ENCODE measurements at places on chromosomes 2 and 18.

GRCh38 chr18:74226156-74226555, 65.6 kb downstream of the CYB5A start:
- DNase-seq: no peak

- no peak for DNase-seq
Measured at GRCh38 chr2:120016800-120017199, 3.9 kb downstream of the EPB41L5 start.

DNA sequence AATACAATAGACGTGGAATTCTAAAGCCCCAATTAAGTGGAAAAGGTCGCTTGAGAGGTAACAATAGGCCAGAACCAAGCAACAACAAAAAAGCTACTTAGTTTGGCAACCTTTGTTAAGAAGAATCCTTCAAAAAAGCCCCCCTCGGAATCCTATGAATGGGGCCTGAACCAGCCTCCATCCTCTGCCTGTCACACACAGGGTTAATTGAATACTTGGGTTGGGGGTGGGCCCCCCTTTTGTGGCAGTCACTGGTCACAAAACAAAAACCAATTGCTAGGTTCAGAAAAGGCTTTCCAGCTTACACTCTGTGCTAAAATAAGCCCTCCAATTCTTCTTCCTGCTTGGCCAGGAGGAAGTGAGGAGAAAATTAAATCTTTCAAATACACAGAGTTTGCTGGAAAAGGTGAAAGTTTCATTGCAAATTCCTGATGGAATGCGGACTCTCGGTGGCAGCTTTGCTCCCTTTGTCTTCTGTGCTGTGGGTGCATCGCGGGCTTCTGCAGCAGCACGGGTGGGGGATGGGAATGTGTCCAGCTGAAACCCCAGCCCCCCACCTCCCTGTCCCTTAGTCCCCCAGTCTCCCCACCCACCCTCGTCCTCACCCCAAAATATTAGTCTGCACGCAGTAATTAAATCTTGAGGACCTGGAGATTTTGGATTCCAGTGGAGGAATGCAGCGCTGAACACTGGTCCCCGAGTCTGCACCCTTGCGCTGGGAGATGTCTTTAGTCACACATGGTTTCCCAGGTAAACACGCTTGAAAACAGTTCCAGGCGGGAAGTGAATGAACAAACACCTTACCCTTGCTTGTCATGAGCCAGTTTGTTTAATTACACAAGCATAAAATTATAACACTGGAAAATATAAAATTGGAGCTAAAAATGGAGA, 254.3 kb downstream of the SOX11 start:
- no peak for DNase-seq

- DNase-seq: no peak
Measured at GRCh38 chr2:228059735-228060134, 121.8 kb downstream of the SPHKAP start.

DNA sequence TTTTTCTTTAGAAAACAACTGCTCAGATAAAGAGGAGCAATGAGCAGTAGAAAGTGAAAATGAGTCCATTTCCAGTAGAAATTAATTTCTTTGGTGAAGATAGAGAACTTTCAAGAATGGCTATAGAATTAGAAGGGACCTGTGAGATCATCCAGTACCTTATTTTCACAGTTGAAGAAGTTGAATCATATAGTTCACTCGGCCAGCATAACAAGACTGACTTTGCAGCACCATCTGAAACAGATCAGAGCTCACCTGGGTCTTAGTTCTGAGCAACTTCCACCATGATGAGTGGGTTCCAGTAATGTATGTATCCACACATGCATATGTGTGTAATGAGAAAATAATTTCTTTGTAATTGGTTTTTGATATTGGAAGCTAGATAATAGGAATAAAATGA, 58.6 kb downstream of the CERS6 start:
- DNase-seq: no peak

GRCh38 chr18:24875286-24875685, 414.8 kb downstream of the HRH4 start:
- DNase-seq: no peak

DNA sequence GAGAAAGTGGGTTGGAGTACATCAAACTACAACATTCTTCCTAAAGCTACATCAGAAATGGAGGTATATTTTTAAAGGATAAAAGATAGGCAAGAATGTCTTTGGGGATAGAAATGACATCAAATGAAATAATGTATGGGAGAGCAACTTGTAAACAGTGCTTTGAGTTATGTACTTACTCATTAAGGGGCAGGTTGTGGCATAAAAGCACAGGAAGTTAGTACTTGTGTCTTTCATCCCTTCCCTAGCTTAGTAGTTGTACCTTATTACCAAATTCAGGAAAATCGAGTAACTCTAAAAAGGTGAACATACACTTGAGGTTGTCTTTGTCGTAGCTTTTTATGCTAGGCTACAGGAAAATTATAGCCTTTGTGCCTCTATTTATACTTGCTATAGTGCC, 28.9 kb downstream of the PPP1CB start:
- no peak for DNase-seq

DNA sequence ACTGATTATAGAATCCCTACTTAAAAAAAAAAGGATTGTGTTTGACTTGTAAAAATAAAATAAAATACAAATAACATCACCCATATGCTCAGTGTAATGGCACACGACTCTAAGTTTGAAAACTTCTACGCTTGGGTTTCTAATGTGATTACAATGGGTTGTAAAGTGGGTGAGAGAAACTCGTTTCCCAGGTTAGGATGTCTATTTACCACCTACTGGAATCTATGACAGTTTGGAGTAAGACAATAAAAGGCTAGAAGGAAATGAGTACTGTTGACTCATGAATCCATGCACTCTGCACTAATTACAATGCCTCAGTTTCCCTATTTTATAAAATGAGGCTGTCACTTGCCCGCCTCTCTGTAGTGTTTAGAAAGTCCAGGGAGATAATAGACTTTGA, 204.2 kb upstream of the FBXO11 start:
- DNase-seq: no peak

- DNase-seq: no peak
Measured at GRCh38 chr2:234670806-234671205, 173.9 kb upstream of the ARL4C start.

DNA sequence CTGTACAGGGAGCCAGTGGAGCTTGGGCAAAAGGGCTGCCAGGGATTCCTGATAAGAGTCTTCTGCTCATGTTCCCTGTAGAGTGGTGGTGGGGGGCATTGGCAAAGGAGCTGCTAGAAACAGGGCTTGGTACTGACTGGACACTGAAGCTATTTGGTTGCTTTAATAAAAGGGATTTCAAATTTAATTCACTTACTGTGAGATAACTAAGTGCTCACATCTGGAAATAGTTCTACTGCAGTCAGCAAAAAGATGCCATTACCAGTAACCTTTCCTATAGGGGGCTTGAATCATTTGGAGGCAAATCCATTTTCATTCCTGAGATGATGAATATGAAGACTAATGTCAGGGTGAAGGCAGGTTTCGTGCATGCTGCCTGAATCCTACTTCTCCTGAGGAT, 94.3 kb upstream of the DOCK10 start:
- no peak for DNase-seq

GRCh38 chr2:102057502-102058292, 65.9 kb downstream of the IL1R2 start:
- DNase-seq: no peak

DNA sequence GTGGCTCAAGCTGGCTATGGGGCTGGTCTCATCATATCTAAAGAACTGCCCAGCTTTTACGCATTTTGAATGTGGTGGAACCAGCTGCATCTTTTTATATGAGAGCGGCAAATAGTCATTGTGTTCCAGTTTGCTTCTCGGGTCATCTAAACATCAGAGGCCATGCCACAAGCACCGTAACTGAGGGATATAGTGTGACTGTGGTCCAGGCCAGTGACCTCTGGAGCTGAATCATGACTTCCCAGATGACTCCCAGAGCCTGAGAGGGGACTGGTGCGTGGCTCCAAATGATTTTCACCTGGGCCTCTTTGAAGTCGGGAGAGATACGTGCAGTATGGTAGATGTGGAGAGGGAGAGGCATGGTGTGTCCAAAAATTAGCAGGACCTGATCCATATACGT, 271.0 kb downstream of the NEDD4L start:
- no peak for DNase-seq

DNA sequence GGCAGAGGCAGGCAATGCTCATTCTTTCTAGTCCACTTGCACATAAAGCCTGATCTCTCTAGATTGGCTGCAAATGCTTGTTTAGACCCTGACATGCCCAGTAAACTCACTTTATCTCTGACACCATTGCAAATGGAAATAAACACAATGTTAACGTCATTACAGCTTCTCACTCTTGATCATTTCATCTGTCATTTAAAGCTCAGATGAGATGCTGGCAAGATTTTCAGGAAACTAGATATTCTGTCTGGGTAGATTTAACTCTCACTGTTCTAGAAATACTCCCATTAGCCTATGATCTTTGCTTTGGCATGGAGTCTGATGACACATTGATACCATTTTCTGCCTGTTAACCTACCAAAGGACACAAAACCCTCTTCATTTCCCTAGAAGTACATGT, 320.7 kb upstream of the HNRNPA3 start:
- DNase-seq: no peak

GRCh38 chr2:135279209-135279608, 227.1 kb downstream of the RAB3GAP1 start:
- no peak for DNase-seq

DNA sequence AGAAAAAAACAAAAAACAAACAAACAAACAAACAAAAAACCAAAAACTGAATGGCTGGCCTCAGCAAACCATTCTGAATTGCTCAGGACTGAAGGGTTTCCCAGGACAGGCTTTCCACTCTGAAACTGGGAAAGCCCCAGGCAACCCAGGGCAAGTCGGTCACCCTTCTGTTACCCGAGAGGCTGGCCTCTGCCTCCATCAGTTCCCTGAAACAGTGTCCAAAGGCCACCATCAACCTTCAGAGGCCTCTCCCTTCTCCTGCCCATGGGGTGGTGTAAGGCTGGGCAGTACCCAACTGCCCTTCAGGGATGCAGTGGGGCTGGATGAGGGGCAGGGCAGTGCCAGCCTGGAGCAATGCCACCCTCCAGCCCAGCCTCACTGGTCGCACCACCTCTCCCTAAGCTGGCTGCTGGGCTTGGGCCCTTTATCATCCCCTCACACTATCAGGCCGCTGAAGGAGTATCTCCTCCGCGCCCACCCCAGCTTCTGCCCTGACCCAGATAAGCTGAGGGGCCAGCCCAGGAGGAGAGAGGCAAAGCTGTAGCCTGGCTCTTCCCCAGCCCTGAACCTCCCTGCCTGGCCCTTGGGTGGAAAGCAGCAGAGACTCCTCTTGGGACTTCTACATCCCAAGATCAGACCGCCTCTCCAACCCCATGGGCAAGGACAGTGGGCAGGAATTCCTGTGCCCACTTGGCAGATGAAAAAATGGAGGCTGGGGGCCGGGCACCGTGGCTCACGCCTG, 35.9 kb downstream of the ZFP36L2 start:
- DNase-seq: no peak

- no peak for DNase-seq
Measured at GRCh38 chr2:210195101-210195852, 24.1 kb upstream of the KANSL1L start.

GRCh38 chr2:12271589-12271984, 445.1 kb upstream of the TRIB2 start:
- no peak for DNase-seq

- no peak for DNase-seq
Measured at GRCh38 chr2:240601831-240602160, 15.3 kb downstream of the CAPN10 start.

GRCh38 chr2:48448274-48449061, 81.5 kb upstream of the STON1 start:
- DNase-seq: no peak

- DNase-seq: no peak
Measured at GRCh38 chr18:50297621-50298442, 10.3 kb upstream of the CXXC1 start.

- no peak for DNase-seq
Measured at GRCh38 chr18:74194691-74195090, 46.4 kb downstream of the TIMM21 start.

- DNase-seq: no peak
Measured at GRCh38 chr2:69779258-69780001, 37.5 kb downstream of the ANXA4 start.

DNA sequence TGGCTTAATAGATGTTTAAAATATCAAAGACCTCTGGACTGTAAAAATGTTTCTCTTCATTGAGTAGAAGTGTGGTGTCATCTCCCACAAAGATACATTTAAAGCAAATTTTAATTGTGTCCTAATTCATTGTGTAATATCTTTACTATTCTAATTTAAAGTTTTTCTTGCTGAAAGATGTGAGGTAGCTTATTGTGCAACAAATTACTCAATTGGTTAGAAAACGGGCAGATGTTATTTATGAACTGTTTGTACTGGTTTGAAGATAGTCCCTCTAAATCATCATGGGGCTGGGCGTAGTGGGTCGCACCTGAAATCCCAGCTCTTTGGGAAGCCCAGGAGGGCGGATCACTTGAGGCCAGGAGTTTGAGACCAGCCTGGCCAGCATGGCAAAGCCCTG, 65.3 kb downstream of the CYBRD1 start:
- DNase-seq: no peak

DNA sequence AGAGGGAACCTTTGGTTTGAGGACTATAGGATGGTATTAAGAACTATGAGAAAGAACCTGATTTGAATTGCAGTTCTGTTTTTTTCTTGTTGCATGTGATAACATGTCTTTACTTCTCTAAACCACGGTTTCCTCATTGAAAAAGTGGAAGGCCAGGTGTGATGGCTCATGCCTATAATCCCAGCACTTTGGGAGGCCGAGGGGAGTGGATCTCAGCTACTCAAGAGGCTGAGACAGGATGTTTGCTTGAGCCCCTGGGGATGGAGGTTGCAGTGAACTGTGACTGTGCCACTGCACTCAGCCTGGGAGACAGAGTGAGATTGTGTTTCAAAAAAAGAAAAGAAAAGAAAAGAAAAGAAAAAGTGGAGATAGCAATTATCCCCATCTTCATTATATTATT, 32.3 kb downstream of the SCN9A start:
- no peak for DNase-seq

- peak; percentile 26 for DNase-seq
Measured at GRCh38 chr2:128232965-128233789, 85.5 kb downstream of the HS6ST1 start.

DNA sequence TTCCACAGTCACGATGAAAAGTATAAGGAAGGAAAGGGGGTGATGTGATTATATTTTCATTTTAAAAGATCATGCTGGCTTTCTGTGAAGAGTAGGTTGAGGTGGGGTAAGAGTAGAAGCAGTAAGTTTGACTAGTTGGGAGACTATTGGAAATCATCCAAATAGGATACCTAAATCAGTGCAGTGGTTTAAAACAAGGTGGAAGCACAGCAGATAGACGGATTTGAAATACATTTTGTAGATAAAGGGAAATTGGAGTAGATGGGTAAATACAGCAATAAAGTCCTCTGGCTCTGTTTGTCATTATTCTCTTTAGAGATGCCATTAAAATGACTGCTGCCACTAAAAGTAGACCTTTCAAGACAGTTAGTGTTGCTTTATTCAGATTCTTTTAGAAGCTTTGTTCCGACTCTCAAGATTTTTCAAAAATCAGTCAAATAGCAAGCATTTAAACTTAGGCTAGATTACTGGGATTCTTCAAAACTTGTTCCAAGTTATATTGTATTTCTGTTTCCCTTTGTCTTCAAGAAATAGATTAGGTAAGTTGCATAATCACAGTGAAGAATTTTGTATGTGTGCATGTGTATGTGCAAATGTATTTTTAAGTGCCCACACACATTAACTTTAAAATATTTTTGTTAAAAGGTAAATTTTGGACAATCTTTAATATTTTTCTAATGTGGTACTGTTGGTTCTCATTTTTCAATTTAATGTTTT, 61.7 kb upstream of the DTNA start:
- no peak for DNase-seq

- DNase-seq: no peak
Measured at GRCh38 chr2:134718817-134719814, at the start of gene TMEM163. Gene TMEM163, minus strand, starts transcription at chr2:134719000.

GRCh38 chr18:62458868-62459716, 63.7 kb upstream of the ZCCHC2 start:
- DNase-seq: no peak

Measured in kidney epithelial cell (primary cell).